ENCODE measurements at places on chromosomes 4 and X.

GRCh38 chr4:21991562-21991961 lies 43.0 kb upstream of the KCNIP4 start:
- no peak for DNase-seq

GRCh38 chr4:25904748-25905082 lies 9.3 kb upstream of the SMIM20 start:
- no peak for DNase-seq

DNA sequence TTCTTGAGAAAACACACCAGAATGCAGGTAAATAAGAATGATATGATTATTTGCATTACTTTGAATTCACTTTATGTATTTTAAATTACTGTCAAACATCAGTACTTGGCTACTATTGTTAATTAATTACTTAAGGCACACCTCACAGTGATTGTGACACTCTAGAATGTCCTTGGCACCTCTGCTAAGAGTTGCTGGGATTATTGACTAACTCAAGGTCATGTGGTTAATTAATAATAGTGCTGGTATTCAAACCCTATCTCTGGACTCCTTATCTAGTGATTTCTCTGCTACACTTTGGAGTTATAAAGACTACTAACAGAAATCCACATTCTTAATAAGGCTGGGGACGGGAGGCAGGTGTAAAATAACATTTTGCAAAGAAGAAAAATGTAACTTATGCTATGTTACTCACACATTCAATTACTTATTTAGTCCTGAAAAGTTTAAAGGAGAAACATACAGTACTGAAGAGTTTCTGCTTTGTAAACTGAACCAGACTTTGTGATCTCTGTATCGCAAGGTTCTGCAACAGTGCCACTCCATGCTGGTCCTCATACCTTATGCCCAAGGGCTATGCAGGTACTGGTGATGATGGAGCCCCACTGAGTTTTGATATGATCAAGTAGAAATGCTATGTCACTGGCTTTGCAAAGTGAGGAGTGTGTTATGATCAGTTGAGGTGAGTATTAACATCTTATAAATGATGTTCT lies 242.7 kb downstream of the MID1IP1 start:
- DNase-seq = no peak

GRCh38 chrX:12898073-12898472 lies 8.3 kb upstream of the TLR8 start:
- no peak for DNase-seq

DNA sequence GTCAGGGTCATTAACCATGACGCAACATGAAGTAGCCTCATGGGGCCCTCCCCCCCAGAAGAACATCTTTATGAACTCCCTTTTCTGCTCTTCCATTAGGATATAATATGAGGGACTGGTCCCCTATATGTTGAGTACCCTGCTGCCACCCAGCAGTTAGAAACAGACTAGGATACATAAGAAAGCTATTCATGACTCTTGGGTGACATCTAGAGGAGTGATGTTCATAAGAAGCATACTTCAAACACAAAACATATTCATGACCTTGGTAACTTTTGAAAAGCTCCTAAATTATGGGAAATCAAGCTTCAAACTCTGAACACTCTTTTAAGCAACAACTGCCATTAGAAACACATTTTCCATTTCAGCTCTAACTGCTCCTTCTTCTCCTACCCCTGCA lies 155.2 kb upstream of the SPIN4 start:
- no peak for DNase-seq

DNA sequence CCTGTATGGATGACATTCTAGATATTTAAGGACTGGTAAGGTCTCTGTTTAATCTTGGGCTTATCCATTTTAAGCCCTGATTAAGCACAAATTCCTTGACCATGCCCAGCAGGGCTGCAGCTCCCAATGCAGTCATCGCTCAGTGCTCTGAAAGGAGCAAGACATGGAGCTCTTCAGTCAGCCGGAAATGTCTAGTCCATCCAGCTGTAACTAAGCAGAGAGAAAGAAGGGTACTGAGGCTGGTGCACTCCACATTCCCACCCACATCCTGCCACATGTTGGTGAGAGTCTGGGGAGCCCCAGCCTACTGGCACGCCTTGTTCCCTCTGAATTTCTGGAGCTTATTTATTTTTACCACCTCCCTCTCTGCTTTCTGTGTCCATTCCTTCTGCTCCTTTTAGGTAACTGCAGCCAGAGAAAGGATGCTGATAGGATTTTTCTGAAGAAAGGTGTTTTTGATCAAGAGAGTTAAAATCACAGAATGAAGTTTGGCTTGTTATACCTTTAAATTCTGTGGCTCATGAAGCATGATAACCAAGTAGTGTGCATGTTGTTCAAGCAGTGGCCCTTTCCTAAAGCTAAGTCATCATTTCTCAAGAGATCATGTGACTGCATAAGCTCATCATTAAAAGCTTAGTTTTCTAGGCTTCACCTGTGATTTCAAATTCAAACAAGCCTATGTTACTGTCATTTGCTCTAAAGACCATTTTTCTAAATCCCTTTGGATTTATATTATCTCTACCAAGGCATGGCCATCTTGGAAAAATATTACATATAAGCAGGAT lies 74.0 kb downstream of the GALNT7 start:
- no peak for DNase-seq

DNA sequence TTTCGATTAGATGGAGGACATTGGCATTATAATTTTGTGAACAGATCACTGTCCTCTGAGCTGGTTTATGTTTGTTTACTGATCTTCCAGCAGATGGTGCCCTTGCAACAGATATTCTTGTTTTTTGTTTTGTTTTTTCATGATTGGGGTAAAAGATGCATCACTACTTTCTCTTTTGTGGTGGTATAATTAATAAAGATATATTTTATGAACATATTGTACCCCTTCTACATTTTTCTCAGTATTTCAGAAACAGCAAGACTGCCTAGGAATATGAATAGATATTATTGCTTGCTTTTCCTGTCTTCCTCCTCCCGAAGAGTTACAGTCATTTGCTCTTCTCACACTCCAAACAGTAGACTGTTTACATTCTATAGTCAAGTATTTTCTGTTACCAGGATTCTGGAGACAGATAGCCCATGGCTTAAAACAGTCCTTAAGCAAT lies 905.2 kb downstream of the TRAM1L1 start:
- DNase-seq = no peak

GRCh38 chrX:148380650-148381561 lies 119.5 kb upstream of the AFF2 start:
- no peak for DNase-seq

DNA sequence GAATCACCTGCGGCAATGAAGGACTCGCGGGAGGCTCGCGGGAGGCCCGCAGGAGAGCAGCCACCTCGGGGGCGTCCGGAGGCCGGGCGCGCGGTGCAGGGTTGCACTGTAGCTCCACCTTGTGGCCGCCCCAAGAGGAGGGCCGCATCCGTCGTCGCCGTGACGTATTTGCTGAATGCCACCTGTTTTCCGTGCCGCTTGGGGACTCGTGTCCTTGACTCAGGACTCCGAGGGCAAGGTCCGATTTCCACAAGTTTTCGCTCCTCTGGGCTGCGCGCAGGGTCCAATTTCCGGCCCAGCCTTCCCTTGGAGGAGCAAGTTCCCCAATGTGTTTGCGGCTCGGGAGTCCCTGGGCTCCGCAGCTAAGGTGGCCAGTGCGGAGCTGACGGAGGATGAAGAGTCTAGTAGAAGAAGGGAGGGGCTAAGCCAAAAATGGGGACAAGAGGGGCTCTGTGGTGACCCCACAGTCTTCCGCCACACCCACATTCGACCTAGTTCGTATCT lies 10.7 kb upstream of the DLG3 start:
- DNase-seq = peak; percentile 55
